ENCODE measurements at places on chromosomes 4 and X. TPM values are rescaled to one million over a fixed set of nuclear protein-coding genes. Genes with fewer than 3 reads are reported as not detected.

DNA sequence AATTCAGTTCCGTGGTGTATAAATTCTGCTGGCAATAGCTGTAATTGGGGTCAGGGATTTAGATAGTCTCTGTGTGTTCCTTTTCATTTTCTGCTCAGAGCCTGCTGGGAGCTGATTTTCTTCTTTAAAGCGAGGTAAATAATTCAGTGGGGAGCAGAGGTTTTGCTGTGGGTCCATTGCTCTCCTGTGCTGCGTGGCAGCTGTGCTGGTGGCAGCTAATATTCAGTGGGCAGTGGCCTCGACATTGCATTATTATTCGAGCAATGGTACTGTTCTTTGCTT is 13.7 kb downstream of the XG start:
- no peaks in the 10 kb centered on the region for H3K36me3 ChIP-seq
- no peak for DNase-seq
- peaks cover 7% of the 10 kb centered on the region for H3K4me1 ChIP-seq
- H3K27me3 ChIP-seq: peaks cover 5% of the 10 kb centered on the region
- H3K4me3 ChIP-seq: no peak overlapping the region
- H3K27ac ChIP-seq: no peak overlapping the region

GPRASP2 gene
- 1.7 TPM for total RNA-seq

H2BW2 gene
- total RNA-seq: not detected

GRCh38 chr4:59936566-59936965 is 1263.6 kb upstream of the ADGRL3 start:
- no peaks in the 10 kb centered on the region for H3K36me3 ChIP-seq
- H3K27me3 ChIP-seq: no peaks in the 10 kb centered on the region
- H3K27ac ChIP-seq: no peak overlapping the region
- H3K4me1 ChIP-seq: no peaks in the 10 kb centered on the region
- no peak for DNase-seq
- H3K4me3 ChIP-seq: no peak overlapping the region

DNA sequence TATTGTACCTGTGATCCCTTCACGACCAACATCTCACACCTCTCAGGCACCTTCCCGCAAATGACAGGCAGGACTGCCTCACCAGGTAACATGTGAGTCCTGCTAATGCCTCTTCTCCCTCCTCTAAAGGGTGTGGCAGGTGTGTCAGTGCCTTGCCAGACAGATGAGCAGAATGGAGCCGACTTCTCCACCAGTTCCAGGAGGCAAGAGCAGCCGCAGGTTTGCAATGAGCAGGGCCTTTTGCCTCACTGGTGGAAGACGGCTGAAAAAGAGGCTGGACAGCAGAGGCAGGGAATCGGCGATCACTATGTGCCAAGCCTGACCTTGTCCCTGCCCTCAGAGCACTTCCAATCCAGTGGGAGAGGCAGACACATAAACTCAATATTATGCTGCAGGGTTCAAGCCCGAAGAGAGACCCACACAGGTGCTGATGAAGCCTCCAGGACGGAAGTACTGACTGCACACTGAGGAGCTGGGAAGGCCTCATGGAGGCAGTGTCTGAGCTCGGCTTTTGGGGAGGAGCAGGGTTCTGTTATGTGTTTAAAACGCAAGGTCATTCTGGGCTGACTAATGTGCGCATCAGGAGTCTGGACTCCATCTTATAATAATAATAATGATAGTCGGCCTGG is 57.9 kb downstream of the C4orf50 start:
- H3K27ac ChIP-seq: no peak overlapping the region
- no peak for DNase-seq
- H3K4me1 ChIP-seq: no peaks in the 10 kb centered on the region
- H3K36me3 ChIP-seq: no peaks in the 10 kb centered on the region
- H3K27me3 ChIP-seq: no peaks in the 10 kb centered on the region

RBPJ gene
- total RNA-seq: 114 TPM

DNA sequence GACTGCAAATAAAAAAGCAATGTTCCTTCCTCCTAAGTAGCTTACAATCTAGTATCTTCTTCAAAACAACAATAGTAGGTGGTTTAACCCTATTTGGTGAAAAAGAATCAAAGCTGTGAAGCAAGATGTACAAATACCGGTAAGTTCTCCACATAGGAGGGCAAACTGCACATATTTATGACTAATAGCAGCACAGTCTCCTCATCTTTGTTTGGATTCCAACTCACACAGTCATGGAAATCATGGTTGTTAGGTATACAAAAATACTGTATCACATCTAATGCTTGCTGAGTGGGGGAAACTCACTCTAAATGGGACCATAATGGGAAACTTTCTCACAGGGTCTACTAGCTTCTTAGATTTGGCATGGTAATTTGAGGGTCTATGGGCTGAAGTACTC is 597.2 kb downstream of the INPP4B start:
- H3K27me3 ChIP-seq: no peaks in the 10 kb centered on the region
- DNase-seq: no peak
- H3K27ac ChIP-seq: no peak overlapping the region

DNA sequence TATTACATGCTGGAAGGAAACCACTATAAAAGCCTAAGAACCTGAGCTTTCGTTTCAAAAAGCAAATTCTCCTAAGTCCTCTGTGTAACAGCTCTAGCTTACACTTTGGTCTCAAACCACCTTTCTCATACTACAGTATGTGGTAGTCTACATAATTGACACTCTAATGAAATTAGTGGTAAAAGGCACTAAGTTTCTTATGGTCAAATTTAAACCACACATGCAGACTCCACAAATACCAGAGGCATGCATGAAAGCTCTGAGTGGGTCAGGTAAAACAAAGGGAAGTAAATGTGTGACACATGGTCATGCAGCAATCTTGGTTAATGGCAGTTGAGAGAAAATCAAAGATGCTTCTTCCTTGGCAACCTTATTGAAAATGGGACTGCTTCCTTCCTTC is 187.8 kb downstream of the CCNG2 start:
- no peak for DNase-seq
- H3K27me3 ChIP-seq: peaks cover 20% of the 10 kb centered on the region
- H3K27ac ChIP-seq: no peak overlapping the region
- H3K4me1 ChIP-seq: no peaks in the 10 kb centered on the region
- no peaks in the 10 kb centered on the region for H3K36me3 ChIP-seq

PDZD4 gene
- 0.83 TPM for total RNA-seq

- H3K4me3 ChIP-seq: no peak overlapping the region
- DNase-seq: no peak
- no peaks in the 10 kb centered on the region for H3K36me3 ChIP-seq
Measured at GRCh38 chrX:116435597-116435996, 809 bp upstream of the SLC6A14 start.

- no peaks in the 10 kb centered on the region for H3K4me1 ChIP-seq
- DNase-seq: no peak
- H3K36me3 ChIP-seq: no peaks in the 10 kb centered on the region
- H3K27me3 ChIP-seq: no peaks in the 10 kb centered on the region
Measured at GRCh38 chr4:165855191-165855590, 17.8 kb upstream of the TLL1 start.

DNA sequence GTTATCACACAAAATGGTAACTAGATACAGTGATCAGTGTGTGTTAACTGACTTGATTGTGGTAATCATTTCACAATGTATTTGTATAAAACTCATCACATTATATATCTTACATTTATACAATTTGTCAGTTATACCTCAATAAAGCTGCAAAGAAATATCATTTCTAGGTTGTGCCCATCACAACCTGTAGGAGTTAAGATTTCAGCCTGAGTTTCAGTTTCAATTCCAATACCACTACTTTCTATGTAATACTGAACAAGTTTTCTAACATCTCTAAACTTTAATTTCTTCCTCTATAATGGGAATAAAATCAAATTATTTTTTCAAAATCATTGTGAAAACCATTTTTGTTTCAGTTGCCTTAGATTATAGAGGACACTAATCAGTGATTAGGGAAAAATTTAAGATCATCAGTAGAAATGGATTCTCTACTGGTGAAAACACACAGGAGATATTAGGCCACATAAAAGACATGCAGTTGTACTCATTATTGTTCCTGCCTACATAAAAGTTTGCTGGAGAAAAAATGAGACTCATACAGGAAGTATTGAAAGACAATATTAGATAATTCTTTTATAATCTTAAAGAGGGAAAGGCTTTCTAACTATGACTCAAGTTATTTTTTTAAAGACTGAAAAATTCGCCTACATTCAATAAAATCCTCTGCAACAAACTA is 18.4 kb upstream of the TBC1D1 start:
- H3K36me3 ChIP-seq: peaks cover 4% of the 10 kb centered on the region
- no peak for DNase-seq
- H3K27me3 ChIP-seq: no peaks in the 10 kb centered on the region
- no peak overlapping the region for H3K27ac ChIP-seq

PRDM5 gene
- 0.20 TPM for total RNA-seq

DNA sequence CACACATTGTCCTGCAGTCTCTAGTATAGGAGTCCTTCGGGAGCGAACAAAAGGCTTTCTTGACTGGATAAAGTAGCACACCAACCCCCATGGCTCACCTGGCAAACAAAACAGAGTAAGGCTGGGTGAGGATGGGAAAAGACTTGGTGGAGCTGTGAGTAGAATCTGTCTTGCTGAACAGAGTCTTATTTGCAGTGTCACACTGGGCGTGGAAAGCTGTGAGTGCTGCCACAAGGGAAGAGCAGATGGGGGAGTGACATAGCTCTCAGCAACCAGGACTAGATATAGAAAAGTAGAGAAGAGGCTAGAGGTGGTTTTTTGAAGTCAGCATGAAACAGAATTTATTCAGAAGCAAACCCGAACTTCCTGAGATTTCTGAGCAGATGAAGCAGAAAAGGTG is 137.2 kb upstream of the ESX1 start:
- no peaks in the 10 kb centered on the region for H3K4me1 ChIP-seq
- DNase-seq: no peak
- no peaks in the 10 kb centered on the region for H3K36me3 ChIP-seq
- no peak overlapping the region for H3K27ac ChIP-seq

- H3K4me1 ChIP-seq: no peaks in the 10 kb centered on the region
- no peak overlapping the region for H3K27ac ChIP-seq
- no peak overlapping the region for H3K4me3 ChIP-seq
- H3K27me3 ChIP-seq: peaks cover 15% of the 10 kb centered on the region
Measured at GRCh38 chr4:26106776-26107175, 192.8 kb downstream of the SMIM20 start.

DNA sequence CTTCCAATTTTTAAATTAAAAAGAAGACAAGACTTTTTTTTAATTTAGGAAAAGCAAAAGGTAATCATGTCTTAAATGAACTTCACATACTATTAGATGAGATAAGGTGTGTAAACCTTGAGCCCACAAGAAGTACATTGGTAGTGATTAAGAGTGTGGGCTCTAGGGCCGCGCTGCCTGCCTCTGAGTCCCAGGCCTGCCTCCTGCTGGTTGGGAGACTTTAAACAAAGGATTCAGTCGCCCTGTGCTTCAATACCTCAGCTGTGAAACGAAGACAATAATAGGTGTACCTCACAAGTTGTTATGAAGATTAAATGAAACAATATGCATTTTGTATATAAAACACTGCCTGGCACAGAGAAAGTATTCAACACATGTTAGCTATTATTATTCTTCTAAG is 95.9 kb upstream of the MYOZ2 start:
- H3K36me3 ChIP-seq: no peaks in the 10 kb centered on the region
- H3K4me1 ChIP-seq: peaks cover 13% of the 10 kb centered on the region
- no peaks in the 10 kb centered on the region for H3K27me3 ChIP-seq
- no peak overlapping the region for H3K4me3 ChIP-seq

- H3K36me3 ChIP-seq: peaks cover 2% of the 10 kb centered on the region
- DNase-seq: peak; percentile 66
- peak overlapping the region; percentile 92 for H3K27ac ChIP-seq
- H3K4me1 ChIP-seq: peaks cover 74% of the 10 kb centered on the region
Measured at GRCh38 chrX:65601530-65602220, 65.8 kb upstream of the MSN start.

- H3K36me3 ChIP-seq: no peaks in the 10 kb centered on the region
- H3K27me3 ChIP-seq: peaks cover 5% of the 10 kb centered on the region
- H3K4me3 ChIP-seq: no peak overlapping the region
- no peak overlapping the region for H3K27ac ChIP-seq
- no peak for DNase-seq
Measured at GRCh38 chr4:114103908-114104307, 124.5 kb upstream of the ARSJ start.

DNA sequence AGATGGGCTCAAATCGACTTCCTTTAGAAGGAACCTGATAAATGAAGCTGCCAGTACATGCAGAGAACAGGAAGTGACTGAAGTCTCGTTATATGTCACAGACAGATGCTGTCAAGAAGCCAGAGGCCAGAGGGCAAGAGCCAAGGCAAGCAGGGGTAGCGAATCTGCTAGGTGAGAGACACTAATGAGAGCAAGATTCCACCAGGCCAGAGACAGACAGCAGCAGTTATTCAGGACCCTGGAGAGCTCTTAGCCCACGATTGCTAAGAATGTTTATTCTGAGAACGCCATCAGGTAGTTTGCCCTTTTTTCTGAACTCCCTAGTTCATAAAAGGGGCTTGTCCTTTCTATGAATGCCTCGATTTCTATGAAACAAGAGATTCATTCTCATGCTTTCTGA is 73.7 kb downstream of the BEND2 start:
- no peak overlapping the region for H3K27ac ChIP-seq
- no peaks in the 10 kb centered on the region for H3K4me1 ChIP-seq
- H3K36me3 ChIP-seq: no peaks in the 10 kb centered on the region
- no peak overlapping the region for H3K4me3 ChIP-seq

GRCh38 chr4:152478461-152479237 is 57.2 kb downstream of the FBXW7 start:
- peaks cover 23% of the 10 kb centered on the region for H3K36me3 ChIP-seq
- H3K27me3 ChIP-seq: no peaks in the 10 kb centered on the region
- no peak overlapping the region for H3K4me3 ChIP-seq
- no peak for DNase-seq
- peaks cover 29% of the 10 kb centered on the region for H3K4me1 ChIP-seq

CLRN2 gene
- total RNA-seq: not detected

DNA sequence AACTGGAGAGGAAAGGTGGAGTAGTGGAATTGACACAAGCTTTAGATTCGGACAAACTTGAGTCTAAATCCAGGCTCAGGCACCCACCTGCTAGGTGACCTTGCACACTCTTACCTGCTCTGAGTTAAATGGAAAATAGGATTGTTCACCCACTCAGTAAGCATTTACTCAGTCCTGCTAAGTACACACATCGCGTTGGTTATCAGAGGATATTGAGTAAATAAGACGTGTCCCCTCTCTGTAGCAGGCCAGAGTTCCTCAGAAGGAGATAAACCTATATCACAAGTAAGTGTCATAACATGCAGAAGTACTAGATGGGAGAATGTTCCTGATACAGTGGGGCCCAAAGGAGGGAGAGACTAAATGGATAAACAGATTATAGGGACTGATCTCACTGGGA is 117.7 kb downstream of the SMIM20 start:
- peaks cover 12% of the 10 kb centered on the region for H3K4me1 ChIP-seq
- H3K27me3 ChIP-seq: peaks cover 14% of the 10 kb centered on the region
- H3K36me3 ChIP-seq: no peaks in the 10 kb centered on the region
- DNase-seq: no peak

DNA sequence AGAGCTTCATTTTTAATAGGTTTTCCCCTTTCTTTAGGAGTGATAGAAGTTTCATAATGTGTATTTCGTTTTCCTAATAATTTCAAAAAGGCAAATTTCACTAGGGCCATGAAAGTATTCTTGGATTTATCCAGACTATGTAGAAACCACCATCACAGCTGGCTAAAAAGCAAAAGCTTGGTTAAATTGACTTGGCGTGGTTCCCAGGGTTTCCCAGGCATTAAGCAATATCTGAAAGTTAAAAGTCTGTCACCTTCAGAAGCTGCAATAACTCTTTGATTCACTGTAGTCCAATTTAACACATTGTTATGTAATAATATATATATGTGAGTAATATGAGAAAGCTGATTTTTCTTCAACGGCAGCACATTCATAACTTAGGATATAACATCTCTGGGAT is 38.3 kb downstream of the NDNF start:
- no peaks in the 10 kb centered on the region for H3K4me1 ChIP-seq
- no peak for DNase-seq
- no peak overlapping the region for H3K4me3 ChIP-seq
- no peak overlapping the region for H3K27ac ChIP-seq
- no peaks in the 10 kb centered on the region for H3K36me3 ChIP-seq

- H3K36me3 ChIP-seq: peaks cover 11% of the 10 kb centered on the region
- H3K27ac ChIP-seq: no peak overlapping the region
- peaks cover 2% of the 10 kb centered on the region for H3K4me1 ChIP-seq
- no peaks in the 10 kb centered on the region for H3K27me3 ChIP-seq
Measured at GRCh38 chr4:150501009-150501727, 80.8 kb upstream of the MAB21L2 start.

Measured in activated naive CD4-positive, alpha-beta T cell treated with anti-CD3 and anti-CD28 coated beads for 36 hours (primary cell).